ENCODE measurements at places on chromosomes 7 and 10. TPM values are rescaled to one million over a fixed set of nuclear protein-coding genes. Genes with fewer than 3 reads are reported as not detected.

GRCh38 chr10:87915406-87915805, 52.0 kb downstream of the PTEN start:
- DNase-seq: no peak

DNA sequence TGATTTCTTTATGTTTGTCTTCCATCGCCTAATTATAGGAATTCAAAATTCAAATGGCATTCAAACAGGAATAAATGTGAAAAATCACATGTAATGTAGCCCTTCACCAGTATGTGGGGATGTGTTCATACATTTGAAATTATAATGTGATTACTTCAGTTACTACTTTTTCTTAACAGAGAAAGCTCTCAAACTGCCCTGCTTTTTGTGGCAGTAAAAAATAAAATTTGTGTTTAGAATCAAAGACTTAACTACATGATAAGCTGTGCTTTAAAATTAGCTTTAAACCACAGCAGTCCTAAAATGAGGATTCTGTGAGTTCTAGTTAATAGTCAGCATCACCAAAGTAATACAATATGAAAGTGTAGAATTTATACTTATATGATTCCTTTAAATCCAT, 7.8 kb upstream of the HERC4 start:
- peak; percentile 59 for DNase-seq

DNA sequence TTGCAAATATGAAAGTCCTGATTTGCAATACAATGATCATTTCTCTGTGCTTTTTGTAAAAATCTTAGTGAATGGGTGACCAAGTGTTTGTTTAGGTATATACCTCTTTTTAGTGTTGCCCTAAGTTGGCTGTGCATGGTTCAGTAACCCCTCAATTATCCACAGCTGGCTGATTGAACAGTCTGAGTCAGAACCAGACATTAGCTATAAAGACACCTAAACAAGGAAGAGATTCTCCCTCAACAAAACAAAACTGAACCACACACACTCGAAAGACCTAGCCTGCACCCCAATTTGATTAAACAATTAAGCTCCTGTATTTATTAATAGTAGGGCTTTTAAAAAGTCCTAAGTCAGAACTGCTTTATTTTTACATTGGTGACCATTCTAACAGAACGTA, 2.8 kb downstream of the RSBN1L start:
- DNase-seq: no peak

GRCh38 chr10:104002911-104003310, 36.0 kb downstream of the SLK start:
- no peak for DNase-seq

GRCh38 chr10:31697271-31698180, 231.1 kb downstream of the ARHGAP12 start:
- DNase-seq: peak; percentile 97

GRCh38 chr7:37741776-37742175, 58.2 kb downstream of the GPR141 start:
- DNase-seq: no peak

GRCh38 chr10:118107541-118107940, 60.8 kb upstream of the RAB11FIP2 start:
- DNase-seq: no peak

GRCh38 chr7:158834878-158835784, 5.8 kb upstream of the ESYT2 start:
- no peak for DNase-seq

DNA sequence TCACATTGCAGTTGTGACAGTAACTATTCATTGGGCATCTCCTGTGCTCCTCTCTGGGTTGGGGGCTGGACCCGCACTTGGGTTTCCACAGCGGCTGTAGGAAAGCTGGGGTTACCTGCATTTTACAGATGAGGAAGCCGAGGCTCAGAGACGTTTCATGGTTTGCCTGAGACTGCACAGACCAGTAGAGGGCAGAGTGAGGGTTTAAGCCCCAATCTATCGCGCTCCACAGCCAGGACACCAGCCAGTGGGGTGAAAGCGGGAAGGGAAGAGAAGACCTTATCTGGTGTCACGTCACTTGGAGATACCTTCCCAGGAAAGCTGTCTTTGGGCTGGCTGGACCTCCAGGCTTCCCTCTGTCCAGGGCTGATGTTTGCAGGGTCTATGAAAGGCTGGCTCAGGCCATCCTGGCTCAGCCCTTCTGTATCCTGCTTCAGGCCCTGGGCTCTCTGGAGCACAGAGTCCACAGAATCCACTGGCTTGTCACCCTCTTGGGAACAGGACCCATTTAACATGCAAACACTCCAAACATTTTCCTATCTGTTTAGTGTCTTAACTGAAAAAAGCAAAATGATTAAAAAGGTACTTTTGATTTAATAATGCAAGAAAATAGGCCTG, 167.7 kb downstream of the EMX2 start:
- DNase-seq: no peak

- DNase-seq: no peak
Measured at GRCh38 chr7:137703291-137704010, 143.3 kb downstream of the DGKI start.

DNA sequence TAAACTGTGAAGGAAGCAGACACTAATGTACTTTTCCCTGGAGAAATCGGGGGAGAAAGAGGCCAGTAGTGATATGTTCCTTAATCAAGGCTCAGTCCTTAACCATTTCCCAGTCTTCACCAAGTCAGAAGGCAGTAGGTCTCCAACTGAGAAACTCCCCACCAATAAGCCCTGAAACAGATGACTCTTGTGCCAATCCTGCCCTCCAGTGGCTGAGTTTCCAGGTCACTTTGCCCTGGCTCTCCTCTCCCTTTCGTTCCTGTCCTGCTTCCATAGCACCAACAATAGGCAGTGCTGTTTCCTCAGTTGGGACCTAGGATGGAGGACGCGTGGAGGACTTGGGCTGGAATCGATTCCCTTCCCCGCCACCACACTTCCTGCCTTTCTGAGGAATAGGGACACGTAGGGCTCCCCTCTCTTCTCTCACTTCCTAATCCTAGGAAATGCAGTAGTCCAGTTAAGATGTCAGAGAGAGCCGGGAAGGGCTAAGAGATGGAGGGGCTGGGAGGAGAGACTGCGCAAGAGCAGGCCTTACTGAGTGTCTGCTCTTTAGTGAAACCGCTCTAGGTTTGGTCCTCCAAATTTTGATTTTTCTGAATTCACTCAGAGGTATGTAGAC, 23.4 kb downstream of the ATOH7 start:
- peak; percentile 45 for DNase-seq

GRCh38 chr7:66553001-66553400, 75.7 kb upstream of the KCTD7 start:
- DNase-seq: no peak

GRCh38 chr7:105196473-105196872, 182.5 kb downstream of the KMT2E start:
- peak; percentile 69 for DNase-seq

DNA sequence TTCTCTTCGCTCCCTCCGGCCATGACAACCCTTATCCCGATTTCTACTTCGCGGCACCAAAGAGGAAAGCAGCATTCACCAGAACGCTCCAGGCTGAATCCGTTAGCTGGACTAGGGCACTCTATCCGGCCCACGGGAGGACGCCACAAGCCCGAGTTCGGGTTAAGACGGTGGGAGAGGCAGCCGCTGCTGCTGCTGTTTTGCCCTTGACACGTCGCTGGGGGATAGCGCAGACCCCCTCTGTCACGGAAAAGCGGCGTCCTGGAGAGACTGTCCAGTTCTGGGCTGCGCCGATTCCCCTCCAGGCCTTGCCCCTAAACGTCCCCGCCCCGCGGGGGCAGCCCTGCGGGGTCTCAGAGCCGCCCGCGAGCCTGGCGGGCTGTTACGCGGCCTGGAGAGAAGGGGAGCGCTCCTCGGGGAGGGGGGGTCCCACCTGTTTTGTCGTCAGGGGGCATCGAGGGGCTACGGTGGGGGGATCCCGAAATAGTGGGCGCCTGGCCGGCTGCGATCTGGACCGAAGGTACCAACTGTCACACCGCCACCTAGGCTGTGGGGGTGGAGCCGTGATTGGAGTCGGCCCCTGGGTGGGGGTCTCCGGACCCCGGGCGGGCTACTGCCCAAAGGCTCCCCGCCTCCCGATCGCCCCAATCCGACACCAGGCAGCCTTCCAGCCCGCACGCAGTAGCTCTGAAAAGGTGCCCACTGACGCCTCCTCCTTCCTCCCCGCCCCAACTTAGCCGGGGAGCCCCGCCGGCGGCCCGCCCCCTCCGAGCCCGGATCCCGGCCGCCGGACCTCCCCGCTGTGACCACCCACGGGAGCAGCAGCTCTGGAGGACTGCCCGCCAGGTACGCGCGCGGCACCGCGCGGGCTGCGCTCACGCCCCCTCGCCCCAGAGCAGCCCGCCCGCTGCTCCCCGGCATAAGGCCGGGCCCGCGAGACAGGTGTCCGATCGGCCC, 772 bp downstream of the SGMS1 start:
- DNase-seq: peak; percentile 53

DNA sequence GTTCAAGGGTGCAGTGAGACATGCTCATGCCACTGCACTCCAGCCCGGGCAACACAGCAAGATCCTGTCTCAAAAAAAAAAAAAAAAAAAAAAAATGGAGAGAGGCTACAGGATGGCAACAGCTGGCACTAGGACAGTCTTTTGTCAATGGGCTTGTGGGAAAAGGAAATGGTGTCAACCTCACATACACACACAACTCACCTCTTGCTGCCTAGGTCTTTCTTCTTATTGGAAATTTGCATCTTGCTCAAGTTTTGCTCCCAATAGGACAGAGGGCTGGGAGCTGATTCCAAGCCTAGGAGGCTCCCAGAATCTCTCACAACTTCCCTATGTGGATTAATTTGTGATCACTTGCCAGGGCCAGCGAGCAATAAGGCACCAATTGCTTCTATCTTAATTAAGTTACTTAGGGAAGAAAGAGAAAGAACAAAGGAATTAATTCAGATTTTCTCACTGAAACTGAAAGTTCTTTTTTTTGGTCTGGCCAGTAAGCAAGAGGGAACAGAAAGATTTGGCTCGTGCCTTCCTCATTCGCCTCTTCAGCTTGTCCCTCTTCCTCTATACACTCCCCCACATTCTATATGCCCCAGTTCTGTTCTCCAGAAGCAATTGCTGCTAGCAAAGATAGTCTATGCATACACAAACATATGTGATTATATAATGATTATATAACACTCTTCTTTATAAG, 33.8 kb downstream of the MAP3K8 start:
- no peak for DNase-seq

- no peak for DNase-seq
Measured at GRCh38 chr7:36205803-36206202, 52.7 kb downstream of the EEPD1 start.

- no peak for DNase-seq
Measured at GRCh38 chr10:32159264-32159663, 103.0 kb upstream of the KIF5B start.

GRCh38 chr7:143485094-143485493, 7.4 kb downstream of the TAS2R41 start:
- DNase-seq: no peak

- peak; percentile 90 for DNase-seq
Measured at GRCh38 chr7:20329389-20330238, 1.1 kb upstream of the ITGB8 start.

DNA sequence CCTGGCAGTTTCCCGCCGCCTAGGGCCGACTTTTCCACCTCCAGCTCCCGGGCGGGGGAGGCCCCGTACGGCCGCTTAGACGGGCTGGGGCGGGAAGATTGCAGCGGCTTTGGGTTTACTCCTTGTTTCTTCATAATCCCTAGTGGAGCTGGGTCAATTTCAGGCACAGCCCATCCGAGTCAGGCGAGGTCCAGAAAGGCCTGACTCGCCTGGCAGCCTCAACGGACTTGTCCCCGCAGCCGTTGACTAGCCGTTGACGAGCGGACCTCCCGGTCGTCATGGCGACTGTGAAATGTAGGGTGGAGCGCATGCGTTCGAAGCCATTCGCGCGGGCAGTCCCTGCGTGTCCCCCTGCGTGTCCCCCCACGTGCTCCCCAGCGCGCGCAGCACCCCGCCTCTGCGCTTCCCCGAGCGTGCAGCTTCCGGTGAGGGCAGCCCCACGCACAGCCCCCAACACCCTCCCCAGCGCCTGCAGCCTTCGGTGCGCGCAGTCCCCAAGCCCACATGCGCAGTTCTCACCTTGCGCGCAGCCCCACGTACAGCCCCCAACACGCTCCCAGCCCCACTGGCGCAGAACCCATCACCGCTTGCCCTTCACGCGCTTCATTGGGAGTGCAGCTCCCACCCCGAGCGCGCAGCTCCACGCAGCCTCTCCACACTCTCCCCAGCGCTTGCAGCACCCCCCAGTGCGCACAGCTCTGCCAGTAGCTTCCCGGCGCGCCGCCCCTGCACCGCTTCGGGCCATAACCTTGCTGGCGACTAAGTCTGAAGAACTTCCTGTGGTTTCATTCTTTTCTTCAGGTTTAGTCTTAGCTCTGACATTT, 67.8 kb downstream of the TBX20 start:
- peak; percentile 61 for DNase-seq

- no peak for DNase-seq
Measured at GRCh38 chr10:113613427-113613826, 50.4 kb downstream of the NRAP start.

GRCh38 chr10:68428396-68429104, 21.5 kb upstream of the RUFY2 start:
- no peak for DNase-seq

GRCh38 chr7:94240902-94241301, 153.8 kb upstream of the COL1A2 start:
- peak; percentile 54 for DNase-seq

GRCh38 chr7:158252837-158253669, 334.6 kb downstream of the PTPRN2 start:
- DNase-seq: no peak

GRCh38 chr10:20132816-20133215, 316.6 kb downstream of the PLXDC2 start:
- no peak for DNase-seq

GRCh38 chr7:75931680-75932079, 16.7 kb downstream of the POR start:
- DNase-seq: peak; percentile 76

GRCh38 chr10:128185627-128186026, 59.4 kb upstream of the MKI67 start:
- no peak for DNase-seq

GRCh38 chr10:43278216-43278615, 11.4 kb upstream of the RASGEF1A start:
- DNase-seq: no peak

The ZNF804B gene
- total RNA-seq: not detected

The SFTPA1 gene
- total RNA-seq: not detected

The IFIT3 gene
- 12.3 TPM for total RNA-seq

The LOXL4 gene
- 0.88 TPM for total RNA-seq

The PNLIPRP1 gene
- total RNA-seq: not detected
